Aorta (tissue), 5 donors: ENCODE measurements at places on chromosomes 11 and 22. TPM values are rescaled to one million over a fixed set of nuclear protein-coding genes. Genes with fewer than 3 reads are reported as not detected.

Gene MRGPRX4
- polyA plus RNA-seq: not detected

Gene ADM2
- polyA plus RNA-seq: not detected

Gene OR52H1
- not detected for polyA plus RNA-seq

Gene ZNF280B
- polyA plus RNA-seq: not detected

GRCh38 chr11:74870485-74870884 lies 78.4 kb downstream of the XRRA1 start:
- DNase-seq: no peak

GRCh38 chr11:16862726-16863125 lies 124.3 kb downstream of the C11orf58 start:
- no peak for DNase-seq
